NCI-H1105 treated with DMSO at 0.1 percent for 48 hours (cell line): ENCODE measurements at places on chromosomes 16 and 17.

- no peak for DNase-seq
Observed at GRCh38 chr17:42191275-42191608, 3.1 kb downstream of the GHDC start.

GRCh38 chr17:74568106-74568873 lies 981 bp upstream of the CD300H start:
- no peak for DNase-seq

DNA sequence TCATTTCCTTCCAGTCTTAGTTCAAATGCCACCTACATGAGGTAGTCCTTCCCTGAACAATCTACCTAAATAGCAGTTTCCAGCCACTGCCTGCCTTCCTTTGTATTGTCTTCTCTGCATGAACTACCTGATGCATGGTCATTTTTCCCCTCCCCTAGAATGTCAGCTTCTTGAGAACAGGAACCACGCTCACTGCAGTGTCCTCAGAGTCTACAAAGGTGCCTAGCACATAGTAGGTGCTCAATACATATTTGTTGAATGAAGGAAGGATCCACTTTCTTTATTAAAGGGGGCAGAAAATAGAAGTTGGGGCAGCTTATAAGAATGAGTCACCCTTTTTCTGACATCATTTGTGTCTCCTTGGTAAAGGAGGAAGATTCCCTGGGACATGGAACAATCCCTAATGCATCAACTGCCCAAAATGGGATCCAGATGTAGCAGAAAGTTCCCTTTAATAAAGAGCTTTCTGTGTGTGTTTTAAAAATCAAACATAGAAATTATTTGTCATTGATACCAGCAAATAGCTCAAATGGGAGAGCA lies 4.4 kb upstream of the CYLD start:
- DNase-seq, result no peak

DNA sequence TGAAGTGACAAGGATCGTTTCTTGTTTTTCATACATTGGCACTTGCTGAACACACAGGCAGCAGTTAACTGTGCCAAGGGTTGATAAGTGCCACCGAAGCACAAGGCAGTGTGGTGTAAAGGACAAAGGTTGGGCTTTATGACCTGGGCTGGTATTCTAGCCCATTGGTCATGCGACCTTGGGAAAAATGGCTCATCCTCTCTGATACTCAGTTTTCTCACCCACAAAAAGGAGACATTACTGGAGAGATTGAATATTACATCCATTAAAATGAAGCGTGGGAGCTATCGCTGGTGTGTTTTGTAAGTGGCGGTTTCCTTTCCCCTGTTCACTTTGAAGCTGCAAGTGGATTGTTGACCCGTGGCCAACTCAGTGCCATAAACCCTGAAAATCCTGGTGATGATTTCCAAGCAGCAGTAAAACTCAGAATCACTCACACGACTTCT lies 216.9 kb downstream of the HAPSTR1 start:
- no peak for DNase-seq

DNA sequence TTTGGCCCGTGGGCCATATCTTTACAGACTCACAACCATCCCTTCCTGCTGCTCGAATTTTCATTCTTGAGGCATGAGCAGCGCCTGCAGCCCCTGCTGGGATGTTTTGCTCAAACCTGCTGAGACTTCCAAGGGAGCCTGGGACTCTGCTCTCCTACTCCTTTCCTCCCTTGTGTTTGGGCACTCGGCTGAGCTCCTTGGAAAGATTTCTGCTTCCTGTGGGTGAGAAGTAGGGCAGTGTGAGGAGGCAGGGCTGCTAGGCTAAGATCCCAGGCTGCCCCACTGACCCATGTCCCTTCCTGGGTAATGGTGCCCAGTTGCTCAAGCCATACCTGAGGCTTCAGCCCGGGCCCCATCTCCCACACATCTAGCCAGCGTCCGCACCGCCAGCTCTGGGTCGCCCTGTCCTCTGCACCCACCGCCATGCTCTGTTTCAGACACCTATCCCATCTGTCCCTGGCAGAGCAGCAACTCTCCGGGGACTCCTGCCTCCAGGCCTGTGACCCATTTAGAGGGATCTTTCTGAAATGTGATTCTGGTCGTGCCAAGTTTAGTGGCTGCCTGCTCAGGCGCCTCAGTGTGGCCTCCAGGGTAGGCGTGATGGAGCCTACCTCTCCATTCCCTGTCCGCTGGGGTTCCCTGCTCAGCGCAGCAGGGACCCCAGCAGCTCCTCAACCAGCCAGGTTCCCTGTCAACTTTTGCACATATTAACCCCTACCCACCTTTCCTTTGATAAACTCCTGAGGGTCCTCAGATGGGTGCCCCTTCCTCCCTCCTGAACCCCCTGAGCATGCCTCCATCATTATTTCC lies 190.1 kb downstream of the CCDC182 start:
- no peak for DNase-seq

DNA sequence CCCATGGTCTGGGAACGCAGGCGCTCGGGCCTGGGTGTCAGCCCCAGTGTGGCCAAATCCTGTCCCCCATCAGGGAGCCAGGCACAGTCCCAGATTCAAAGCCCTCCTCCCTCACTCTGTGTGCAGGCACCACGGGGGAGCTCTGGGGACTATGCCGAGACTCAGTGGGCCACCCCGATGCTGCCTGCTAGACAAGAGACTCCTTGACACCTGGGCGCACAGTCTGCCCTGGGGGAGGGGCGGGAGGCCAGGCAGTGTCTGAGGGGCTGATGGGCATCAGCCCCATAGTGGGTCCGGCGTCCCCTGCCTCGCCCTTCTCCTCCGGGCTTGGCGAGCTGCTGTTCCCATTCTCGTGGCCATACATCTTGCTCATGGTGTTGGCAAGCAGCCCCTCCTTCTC lies 8.5 kb upstream of the CD79B start:
- no peak for DNase-seq

- no peak for DNase-seq
Observed at GRCh38 chr17:4206962-4207361, 56.8 kb downstream of the ANKFY1 start.

DNA sequence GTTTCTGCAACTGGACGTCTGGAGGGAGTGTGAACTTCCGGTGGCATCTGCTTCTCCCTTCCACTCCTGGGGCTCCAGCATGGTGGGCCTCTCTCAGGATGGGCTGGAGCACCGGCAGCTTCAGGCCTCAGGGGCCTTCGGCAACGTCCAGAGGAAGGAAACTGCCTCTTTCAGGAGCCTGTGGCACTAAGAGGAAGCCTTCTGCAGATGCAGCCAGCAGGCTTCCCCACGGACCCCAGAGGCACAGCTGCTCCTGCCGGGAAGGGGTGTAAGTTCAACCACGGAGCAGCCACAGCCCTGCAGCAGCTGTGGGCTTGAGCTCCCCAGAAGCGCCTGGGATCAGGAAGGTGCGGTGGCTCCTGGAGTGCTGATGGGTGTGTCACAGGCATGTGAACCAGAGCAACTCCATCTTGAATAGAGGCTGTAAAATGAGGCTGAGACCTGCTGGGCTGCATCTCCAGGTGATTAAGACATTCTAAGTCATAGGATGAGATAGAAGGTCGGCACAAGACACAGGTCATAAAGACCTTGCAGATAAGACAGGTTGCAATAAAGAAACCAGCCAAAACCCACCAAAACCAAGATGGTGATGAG lies 50.8 kb upstream of the KLHDC4 start:
- DNase-seq, result no peak

- DNase-seq, result no peak
Observed at GRCh38 chr16:23683487-23683886, 4.8 kb downstream of the PLK1 start.

DNA sequence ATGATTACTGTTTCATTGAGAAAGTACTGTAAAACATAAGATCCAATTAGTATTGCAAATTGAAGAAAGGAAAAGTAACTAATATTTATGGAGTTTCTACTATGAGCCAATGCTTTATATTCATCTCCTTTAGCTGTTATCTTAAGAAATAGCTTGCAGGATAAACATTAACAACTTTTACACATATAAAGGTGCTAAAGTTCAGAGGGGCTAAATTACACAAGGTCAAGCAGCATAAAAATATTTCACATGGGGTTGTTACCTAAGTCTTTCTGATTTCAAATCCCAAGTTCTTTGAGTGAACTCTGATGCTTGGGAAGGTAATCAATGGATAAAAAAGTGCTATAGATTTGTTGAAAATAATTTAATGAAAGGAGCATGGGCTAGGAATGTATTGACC lies 765.5 kb downstream of the CDH8 start:
- DNase-seq, result no peak

- DNase-seq, result no peak
Observed at GRCh38 chr16:8859913-8860881, 8.6 kb downstream of the CARHSP1 start.

- no peak for DNase-seq
Observed at GRCh38 chr17:733743-734142, 1.3 kb downstream of the TLCD3A start.

DNA sequence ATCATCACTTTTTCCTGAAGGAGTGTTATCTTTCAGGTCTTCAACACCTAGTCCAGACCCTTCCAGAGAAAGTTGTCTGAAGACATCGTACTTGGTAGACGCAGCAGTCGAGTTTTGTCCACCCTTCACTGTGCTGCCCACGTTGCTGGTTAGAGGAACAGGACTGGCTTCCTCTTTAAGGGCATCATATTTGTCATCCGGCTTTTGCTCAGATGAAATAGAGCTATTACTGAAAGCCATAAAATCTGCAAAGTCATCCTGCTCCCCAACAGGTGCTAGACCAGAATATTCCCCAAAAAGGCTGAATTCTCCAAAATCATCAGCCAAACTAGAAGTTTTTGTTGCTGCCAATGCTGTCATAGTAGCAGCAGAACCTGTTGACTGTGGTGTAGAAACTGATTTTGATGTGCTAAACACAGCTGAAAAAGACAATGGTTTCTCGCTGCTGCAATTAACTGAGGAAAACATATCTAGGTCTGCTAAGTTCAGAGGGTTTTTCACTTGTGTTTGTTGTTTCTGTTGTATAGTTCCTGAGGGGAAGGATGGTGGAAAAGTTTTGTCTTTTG lies 55.7 kb downstream of the SYNRG start:
- no peak for DNase-seq

DNA sequence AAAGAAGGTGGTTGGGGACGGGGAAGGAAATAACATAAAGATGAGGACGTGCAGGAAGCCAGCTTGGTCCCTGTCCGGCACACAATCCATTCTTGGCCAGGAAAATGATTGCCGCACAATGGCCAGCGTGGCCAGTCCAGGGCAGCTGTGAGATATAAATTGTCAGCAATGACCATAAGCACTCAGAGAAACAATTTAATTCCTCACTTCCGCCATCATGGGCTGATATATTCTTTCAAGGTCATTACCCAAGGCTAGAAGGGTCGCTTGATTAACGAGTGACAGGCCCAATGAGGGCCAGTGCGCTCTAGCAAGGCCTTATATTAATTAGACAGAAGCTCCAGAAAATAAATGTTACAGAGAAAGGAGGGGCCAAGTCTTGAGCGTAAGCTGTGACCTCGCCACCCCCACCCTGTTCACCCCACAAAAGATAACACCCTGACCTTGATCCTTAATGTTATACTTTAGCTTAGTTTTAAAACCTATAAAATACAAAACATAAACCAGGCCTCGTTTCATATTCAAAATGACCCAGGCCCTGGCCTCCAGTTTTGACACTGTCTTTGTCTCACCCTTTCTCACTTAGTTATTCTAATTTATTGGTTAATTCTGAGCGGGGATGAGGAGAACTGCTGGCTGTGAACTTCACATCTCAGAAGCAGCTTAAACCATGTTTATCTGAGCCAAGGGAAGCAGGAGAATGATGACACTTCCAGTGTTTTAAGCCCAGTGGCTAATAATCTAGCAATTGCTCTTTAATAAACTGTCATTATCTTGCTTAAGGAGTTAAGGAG lies 478.3 kb upstream of the ZFHX3 start:
- DNase-seq, result no peak

- no peak for DNase-seq
Observed at GRCh38 chr17:28113269-28113668, 70.8 kb downstream of the NLK start.

DNA sequence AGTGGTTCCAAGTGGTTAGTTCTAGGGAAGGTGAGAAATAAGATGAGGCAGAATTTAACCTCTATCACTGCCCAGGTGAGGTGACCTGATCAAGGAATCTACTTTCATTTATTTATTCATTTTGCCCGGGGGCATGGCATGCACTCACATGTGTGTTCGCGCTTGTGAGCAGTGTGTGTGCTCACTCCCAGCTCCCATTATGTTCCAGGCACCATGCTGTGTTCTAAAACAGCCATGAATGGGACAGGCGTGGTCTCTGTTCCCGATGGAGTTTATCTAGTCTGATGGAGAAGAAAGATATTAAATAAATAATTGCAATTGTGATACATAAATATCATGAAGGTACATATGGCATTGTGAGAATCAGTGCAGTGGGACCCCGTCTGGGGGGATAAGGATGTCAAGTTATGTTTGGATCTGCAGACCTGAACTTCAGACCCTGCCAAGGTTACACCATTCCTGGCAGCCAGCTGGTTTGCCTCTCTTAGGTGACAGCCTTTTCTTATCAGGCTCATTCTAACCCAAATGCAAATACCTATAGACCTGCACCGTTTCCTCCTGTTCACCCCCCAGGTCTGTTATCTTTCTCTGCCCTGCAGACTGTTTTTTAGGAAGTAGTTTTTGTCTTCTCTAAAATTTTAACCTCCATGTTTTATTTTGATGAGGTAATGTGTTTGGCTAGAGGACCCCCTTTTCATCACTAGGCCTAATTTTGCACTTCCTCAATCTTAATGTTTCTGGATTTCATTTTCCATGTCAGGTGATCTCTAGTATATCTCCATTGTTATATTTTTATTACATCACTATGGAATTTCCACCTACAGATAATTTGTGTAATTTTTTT lies 11.8 kb downstream of the CYB5B start:
- no peak for DNase-seq

DNA sequence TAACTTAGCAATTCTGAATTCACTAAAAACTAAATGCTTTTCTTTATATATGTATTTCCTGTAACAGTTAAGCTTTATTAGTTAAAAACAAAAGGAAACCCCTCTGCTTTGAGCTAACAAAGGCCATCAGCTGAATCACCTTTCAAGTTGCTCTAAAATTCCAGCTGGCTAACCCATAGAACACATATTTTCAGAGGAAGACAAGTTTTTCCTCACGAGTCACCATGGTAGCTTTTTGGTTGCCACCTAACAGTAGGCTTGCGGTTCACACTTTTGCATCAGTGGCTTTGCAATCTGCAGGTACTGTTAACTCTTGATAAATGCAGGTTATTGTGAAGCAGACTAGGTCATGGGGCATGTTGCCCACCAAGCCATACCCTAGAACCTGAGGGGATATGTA lies 57.6 kb upstream of the IRX5 start:
- no peak for DNase-seq

DNA sequence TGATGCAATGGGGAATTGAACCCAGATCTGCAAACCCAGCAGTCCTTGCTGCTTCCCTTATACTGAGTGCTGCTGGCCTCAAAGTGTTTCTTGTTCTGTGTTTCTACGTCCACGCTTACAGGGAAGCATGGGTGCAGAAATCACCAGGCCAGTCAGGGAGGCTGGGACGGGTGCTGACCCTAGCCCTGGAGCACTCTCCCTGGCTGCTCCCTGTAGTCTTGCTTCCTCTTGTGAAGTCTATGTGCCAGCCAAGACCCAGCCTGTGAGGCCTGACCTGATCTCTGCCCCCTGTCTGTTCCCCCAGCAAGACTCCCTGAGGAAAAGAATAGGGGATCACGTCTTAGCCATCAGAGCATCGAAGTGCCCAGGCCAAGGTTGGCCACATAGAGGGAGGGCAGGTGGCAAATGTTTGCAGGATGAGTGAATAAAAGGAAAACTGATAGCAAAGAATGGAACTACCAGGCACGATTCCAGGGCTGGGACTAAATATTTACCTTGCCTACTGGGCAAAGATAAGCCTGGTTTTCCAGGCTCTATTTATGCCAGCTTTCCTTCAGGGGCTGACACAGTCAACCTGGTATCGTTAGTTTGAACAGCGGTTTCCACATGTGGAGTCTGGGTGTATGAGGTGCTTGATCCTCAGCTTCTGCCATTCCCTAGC lies 41.2 kb upstream of the RHOT1 start:
- peak; percentile 8 for DNase-seq

GRCh38 chr16:55501549-55502322 lies 7.1 kb upstream of the LPCAT2 start:
- DNase-seq, result no peak
